ENCODE measurements at places on chromosomes 7 and 10. TPM values are rescaled to one million over a fixed set of nuclear protein-coding genes. Genes with fewer than 3 reads are reported as not detected.

Gene PLXDC2
- 42.1 TPM for total RNA-seq

Gene MYOZ1
- 3.5 TPM for total RNA-seq

Gene TMEM26
- 1.2 TPM for total RNA-seq

Gene IFIT1
- 16.9 TPM for total RNA-seq

Gene ADARB2
- total RNA-seq = 1.0 TPM

GRCh38 chr10:31770307-31770902, 158.2 kb downstream of the ARHGAP12 start:
- no peak for DNase-seq

GRCh38 chr7:47943676-47944474, 4.4 kb downstream of the PKD1L1 start:
- DNase-seq = no peak

GRCh38 chr7:101367676-101368075, 5.0 kb downstream of the COL26A1 start:
- DNase-seq = no peak

DNA sequence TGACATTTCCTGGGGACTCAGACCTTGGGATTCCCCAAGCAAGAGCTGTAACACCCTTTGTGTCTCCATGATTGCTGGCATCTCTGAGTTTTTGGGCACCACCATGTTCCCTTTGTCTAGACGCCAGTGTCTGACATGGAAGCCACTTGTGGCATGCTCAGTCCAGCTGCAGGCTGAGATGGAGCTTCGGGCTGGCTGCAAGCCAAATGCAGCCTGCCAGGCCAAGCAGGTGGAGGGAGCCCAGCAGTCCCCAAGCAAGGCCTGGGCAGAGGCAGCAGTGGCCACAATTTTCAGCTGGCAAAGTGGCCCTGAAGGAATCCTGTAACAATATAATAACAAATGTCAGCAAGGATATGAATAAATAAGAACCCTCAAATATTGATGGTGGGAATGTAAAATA, 86.2 kb upstream of the ABCB5 start:
- DNase-seq = no peak

All from kidney (tissue), 22 donors.